Immature natural killer cell (primary cell): ENCODE measurements at places on chromosomes 13 and 19.
A peak's percentile ranks its signal among the peaks of the same experiment; 100 is the strongest.

- DNase-seq: peak; percentile 63
Measured at GRCh38 chr19:46529622-46530451, 34.2 kb upstream of the PNMA8B start.

- no peak for DNase-seq
Measured at GRCh38 chr19:38076337-38076736, 147.7 kb downstream of the DPF1 start.

DNA sequence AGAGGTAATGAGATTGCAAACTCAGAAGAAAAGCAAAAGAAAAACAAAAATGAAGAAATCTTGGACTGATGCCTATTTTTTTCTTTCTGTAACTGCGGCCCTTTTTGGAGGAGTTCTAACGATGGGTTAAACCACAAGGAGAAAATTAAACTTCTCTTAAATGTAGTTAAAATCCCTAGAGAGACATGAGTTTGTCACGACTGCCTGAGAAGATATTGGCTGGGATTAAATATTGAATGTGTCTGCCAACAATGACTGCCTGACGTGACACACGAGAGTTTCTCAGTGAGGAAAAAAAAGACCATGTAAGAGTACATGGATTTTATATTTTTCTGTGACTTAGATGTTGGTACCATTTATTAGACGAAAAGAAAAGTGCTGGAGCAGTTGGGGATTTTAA lies 1013.4 kb downstream of the PCDH9 start:
- DNase-seq: no peak

DNA sequence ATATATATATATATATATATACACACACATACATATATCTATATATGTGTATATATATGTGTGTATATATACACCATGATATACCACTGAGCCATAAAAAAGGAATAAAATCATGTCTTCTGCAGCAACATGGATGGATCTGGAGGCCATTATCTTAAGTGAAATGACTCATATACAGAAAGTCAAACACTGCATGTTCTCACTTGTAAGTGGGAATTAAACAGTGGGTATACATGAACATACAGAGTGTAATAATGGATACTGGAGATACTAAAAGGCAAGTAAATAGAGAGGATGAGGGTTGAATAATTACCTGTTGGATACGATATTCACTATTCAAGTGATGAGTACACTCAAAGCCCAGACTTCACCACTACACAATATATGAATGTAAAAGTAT lies 332.6 kb downstream of the SLITRK1 start:
- DNase-seq: no peak

DNA sequence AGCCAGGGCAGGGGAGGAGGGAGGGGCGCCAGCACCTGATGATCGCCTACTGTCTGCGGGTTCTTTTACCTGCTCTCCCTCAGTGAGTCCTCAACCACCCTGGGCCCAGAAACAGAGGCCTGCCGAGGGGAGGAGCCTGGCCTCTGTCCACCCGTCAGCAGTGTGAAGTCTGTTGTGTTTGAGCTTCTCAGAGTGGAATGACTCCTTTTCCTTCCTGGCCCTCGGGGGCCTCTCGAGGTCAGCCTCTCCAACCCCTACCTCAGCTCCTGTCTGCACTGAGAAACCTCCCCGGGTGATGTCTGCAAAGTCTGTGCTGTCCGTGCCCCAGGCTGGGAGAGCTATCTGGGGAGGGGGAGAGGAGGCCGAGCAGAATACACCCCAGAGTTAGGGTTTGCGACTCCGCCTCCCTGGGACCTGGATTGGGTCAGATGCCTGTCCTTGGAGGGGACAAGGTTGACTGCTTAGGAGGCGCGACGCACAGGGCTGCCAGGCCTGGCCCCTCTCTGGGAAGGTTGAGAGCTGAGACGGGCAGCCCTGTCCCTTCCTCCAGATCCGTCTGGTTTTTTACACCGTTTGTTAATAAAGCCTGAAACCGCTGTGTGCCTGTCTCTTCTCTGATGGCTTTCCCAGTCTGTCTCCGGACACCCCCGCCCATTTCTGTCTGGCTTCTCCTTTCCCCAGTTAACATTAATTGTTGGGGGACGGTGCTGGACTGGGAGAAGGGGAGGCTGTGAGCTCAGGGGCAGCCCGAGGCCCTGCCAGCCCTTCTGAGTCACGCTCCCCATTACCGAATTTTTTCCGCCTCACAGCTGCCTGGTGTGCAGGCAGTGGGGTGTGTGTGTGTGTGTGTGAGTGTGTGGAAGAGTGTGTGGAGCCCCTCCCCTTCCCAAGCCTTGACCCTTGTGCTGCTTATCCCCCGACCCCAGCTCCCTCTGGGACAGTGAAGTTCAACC lies 989 bp upstream of the SSC5D start:
- no peak for DNase-seq

DNA sequence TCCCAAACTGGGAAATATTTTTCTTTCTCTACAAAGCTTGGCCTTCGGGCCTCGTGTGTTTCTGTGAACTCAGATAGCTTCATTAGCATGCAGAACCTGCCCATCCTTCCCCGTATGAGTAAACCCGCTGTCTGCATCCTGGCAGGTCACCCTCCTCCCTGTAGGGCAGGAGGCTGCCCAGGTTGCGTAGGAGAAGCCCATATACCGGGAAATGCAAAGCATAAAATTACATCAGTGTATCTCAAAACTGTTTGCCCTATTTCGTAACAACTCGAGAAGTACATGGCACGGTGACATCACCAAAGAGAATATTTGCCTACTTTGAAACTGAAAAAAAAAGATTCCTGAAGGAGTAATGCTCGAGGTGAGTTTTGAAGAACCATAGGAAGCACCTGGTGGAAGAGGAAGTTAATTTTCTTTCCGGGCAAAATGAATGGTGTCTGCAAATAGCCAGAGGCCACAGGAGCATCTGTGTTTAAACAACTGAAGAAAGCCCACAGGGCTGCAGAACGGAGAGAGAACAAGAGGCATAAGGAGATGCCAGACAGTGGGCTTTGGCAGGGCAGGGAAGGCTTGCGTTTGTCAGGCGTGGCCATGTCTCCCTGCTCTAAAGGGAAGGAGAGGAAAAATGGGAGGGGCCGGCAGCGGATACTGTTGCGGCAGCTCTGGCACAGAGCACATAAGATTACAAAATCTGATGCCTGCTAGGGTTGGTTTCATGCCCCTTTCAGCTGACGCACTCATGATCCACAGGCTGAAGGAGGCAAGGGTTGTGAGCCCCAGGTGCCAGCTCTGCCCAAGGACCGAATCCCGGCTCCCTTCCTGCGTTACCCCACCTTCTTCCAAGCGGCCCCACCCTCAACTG lies 81.4 kb downstream of the IRS2 start:
- DNase-seq: no peak

- peak; percentile 50 for DNase-seq
Measured at GRCh38 chr13:98576200-98576945, 534 bp downstream of the STK24 start.

DNA sequence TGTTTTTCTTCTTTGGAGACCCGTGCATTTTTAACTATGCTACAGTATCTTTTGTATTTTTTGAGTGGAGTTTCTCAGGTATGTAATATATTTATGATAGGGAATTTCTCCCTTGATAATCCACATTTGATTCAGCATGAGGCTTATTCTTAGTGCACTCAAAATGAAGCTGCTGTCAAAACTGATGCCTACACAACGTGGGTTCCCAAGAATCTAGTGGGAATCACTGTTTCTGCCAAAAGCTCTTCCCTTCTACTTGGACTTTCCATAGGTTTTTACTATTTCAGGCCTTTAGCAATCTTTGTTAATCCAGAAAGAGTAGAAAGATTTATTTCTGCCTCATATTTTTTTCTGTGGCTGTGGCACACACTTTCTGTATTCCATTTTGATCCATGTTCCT lies 1003.7 kb downstream of the SLITRK5 start:
- DNase-seq: no peak

- no peak for DNase-seq
Measured at GRCh38 chr13:92825938-92826596, 400.5 kb upstream of the GPC6 start.

DNA sequence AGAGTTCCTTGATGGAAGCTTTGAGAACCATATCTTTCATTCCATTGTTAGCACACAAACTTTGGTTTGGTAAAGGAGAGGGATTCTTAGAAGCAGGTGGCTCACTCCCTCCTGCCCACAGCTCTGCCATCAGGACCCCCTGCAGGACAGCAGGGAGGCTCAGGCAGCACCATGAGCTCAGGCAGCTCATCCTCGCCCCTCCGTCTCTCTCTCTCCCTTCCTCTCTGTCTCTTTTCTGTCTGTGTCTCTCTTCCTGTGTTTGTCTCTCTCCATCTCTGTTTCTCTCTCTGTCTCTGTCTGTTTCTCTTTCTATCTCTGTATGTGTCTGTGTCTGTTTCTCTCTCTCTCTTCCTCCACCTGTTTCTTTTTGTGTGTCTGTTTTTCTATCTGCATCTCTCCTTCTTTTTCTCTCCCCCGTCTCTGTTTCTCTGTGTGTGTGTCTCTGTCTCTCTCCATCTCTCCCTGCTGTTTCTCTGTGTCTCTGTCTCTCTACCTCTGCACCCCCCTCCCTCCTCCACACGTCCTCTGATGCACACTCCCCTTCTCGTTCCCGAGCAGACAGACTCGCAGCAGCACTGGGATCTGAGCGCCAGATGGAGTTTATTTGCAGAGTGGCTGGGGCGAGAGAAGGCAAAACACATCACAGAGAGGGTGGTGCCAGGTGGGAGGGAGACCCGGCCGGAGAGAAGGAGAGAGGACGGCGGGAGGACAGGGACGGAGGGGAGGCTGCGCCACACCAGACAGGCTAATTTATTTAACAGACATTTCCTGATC lies 8.7 kb downstream of the SBK2 start:
- no peak for DNase-seq

DNA sequence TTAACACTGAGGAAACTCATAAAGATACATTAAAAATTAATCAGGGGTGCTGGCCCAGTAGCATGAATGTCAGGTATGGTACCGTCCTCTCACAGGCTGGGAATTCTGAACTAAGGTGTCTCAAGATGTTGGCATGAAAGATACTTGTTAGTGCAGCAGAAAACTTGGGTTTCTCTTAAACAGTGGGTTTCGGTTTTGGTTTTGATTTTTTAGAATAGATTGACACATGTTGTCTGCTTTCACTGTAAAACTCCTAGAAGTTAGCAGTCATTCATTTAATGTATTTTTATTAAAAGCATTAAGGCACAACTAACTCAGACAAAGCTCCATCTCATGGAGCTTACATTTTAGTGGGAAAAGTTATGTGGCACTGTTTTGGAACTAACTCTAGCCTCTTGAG lies 3.5 kb upstream of the OBI1 start:
- DNase-seq: no peak

- no peak for DNase-seq
Measured at GRCh38 chr19:53808710-53809125, 15.4 kb downstream of the NLRP12 start.

GRCh38 chr13:78759704-78760103 lies 100.7 kb upstream of the OBI1 start:
- DNase-seq: no peak

DNA sequence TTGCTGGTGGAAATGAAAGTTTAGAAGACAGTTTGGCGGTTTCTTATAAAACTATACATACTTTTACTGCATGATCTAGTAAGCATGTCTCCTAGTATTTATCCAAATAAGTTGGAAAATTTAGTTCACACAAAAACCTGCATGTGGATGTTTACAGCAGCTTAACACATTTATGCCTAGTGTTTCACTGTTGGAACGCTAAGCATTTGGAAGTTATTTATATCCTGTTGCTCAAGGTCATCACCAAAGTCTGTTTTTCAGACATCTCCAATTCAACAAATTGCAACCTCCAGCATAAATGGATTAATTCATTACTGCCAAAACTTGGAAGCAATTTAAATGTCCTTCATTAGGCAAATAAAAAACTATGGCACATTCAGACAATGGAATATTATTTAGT lies 461.8 kb downstream of the SUCLA2 start:
- DNase-seq: no peak

DNA sequence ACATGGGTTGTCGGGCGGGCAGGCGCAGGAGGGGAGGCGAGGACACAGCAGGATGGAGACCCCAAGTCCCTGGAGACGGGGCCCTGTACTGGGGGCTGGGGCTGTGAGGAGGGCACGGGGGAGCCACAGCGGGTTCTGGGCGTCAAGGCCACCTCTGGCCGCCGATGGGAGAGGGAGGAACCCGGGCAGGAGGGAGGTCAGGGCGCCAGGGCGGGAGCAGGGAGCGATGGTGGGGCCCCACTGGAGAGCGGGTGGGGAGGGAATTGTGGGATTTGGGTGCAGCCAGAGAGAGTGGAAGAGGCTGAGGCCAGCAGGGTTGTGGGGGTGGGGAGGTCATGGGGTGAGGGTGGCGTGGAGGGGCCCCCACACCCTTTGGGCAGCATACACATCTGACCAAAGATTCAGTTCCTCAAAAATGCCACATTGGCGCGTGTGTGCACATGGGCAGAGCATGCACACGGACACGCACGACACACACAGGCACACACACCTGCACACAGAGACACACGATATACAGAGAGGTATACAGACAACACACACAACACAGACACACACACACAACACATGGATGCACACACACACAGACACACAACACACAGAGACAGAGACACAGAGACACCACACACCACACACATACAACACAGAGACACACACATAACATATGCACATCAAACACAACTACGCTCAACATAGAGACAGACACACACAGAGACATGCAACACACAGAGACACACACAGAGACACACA lies 54.9 kb downstream of the AP1M1 start:
- DNase-seq: no peak

DNA sequence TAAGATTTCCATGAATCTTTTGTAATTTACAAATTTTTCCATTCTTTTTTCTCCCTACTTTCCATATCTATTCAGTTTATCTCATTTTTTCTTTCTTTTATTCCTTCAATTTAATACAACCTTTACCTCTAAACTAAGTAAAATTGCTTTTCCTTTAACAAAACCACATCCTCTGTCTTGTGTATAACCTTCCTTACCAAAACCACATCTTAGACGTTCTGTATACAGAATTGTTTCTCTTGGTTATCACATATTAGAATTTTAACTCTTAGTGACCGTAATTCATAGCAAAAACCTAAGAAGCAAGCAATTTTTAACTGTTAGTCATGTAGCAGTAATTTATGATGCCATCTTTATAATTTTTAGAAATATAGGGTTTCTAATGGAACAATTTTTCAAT lies 15.0 kb downstream of the PPP5C start:
- peak; percentile 30 for DNase-seq

DNA sequence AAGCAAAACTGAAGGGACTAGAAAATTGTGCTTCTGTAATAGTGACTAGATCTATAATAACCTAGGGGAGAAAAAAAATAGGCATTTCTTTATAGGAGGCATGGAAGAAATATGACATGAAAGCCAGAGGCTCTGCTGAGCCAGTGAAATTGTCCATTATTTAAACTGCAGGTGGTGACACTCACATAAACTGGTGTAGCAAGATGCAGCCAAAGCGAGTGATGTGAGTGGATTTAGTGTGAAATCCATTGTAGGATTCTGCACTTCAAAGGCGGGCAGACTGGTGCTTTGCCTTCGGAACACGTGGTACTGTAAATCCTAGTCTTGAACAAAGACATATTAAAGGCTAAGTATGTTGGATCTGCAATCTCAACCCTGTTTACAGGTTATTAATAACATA lies 361.9 kb downstream of the TBC1D4 start:
- DNase-seq: no peak
